ENCODE measurements at places on chromosomes 5 and 9.

- DNase-seq: no peak
Observed at GRCh38 chr5:69074664-69075521, 18.9 kb upstream of the SLC30A5 start.

GRCh38 chr5:107665036-107665570 is 5.6 kb downstream of the EFNA5 start:
- DNase-seq: no peak

- no peak for DNase-seq
Observed at GRCh38 chr9:89642789-89643188, 38.0 kb downstream of the GADD45G start.

- DNase-seq: no peak
Observed at GRCh38 chr5:2833556-2833955, 82.1 kb upstream of the IRX2 start.

DNA sequence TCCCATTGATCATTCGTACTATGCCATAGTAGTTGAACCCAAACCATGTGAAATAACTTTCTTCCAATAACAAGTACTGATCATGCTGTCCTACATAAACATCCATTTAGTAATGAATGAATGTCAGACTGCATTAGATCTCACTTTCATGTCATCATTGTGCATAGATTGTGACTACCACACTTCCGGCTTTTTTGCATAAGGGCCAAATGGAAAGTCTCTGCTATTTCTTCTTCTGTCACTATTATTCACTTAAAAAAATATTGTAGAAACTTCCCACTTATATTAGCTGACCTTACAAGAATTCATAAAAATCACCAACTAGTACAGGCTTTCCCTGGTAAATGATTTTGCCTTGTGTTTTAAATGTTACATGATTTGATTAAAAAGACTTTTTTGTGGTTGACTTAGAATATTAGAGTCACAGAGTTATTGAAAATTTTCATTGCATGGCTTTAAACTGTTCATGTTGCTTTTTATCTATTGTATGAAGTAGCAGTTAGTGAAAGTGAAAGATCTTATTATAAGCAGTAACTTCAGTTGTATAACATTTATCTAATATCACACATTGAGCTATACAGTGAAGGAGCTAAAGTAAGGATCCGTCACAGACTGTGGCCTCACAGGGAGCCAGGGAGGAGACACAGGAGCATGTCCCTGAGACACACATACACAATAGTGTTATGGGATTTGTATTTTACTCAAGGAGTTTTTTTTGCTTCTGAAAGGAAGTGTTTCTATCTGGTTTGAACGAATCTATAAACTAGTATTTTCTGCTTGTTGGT is 33.9 kb downstream of the LMNB1 start:
- DNase-seq: no peak

All from MV-4-11 (cell line).